ENCODE measurements at places on chromosomes 6 and 20.

- DNase-seq, result no peak
Observed at GRCh38 chr6:134495890-134496248, 178.0 kb upstream of the SGK1 start.

- DNase-seq, result no peak
Observed at GRCh38 chr6:26226579-26226967, 138.4 kb upstream of the BTN3A2 start.

GRCh38 chr6:129194306-129194941, 311.5 kb downstream of the LAMA2 start:
- no peak for DNase-seq

GRCh38 chr20:64090165-64090564, 6.0 kb upstream of the LKAAEAR1 start:
- DNase-seq, result no peak
